Activated CD8-positive, alpha-beta memory T cell treated with anti-CD3 and anti-CD28 coated beads, Interleukin-2, amount 10 ng/mL, durations not matched to agents 7 days and 5 days (primary cell): ENCODE measurements at places on chromosomes 4 and X.
A peak's percentile ranks its signal among the peaks of the same experiment; 100 is the strongest.

DNA sequence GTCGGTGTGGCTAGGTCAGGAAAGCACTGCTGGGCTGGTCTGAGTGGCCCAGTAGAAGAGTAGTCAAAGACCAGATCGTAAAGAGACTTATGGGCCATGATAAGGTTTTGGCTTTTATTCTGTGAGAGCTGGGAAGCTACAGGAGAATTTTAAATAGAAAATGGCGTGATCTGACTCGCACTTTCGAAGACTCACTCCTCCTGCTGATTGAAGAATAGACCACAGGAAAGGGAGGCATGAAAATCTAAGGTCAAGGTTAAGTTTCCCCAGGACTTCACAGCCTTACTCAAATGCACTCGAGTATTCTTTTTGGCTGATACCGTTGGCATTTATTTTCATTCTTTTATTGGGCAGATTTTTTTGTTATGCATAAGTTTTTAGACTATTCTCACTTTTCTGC, 231.4 kb upstream of the ANKRD50 start:
- no peak overlapping the region for H3K4me3 ChIP-seq
- H3K4me1 ChIP-seq, result no peaks in the 10 kb centered on the region
- no peak for DNase-seq
- H3K27ac ChIP-seq, result no peak overlapping the region
- H3K27me3 ChIP-seq, result no peaks in the 10 kb centered on the region

GRCh38 chr4:18695733-18696527, 674.4 kb upstream of the LCORL start:
- H3K4me3 ChIP-seq, result no peak overlapping the region
- no peaks in the 10 kb centered on the region for H3K36me3 ChIP-seq
- H3K4me1 ChIP-seq, result no peaks in the 10 kb centered on the region
- no peak for DNase-seq

GRCh38 chrX:40471965-40472648, 108.7 kb upstream of the ATP6AP2 start:
- no peaks in the 10 kb centered on the region for H3K36me3 ChIP-seq
- peaks cover 11% of the 10 kb centered on the region for H3K27me3 ChIP-seq
- peak; percentile 36 for DNase-seq
- no peak overlapping the region for H3K27ac ChIP-seq

DNA sequence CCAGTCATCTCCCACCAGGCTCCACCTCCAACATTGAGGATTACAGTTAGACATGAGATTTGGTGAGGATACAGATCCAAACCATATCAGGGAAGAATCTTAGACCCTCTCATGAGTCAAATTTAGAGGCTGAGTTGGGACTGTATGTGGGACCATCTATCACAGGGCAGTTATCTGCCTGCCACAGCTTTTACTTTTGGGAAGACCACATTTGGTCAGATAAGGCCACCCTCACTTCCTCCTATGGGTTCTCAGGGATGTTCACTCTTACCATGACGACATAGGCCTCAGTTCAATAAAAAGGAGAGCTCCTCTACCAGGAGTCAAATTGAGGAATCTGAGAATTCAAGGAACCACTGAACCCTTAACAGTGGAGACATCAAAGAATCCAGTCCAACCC, 2.1 kb downstream of the MAGEB2 start:
- no peak overlapping the region for H3K27ac ChIP-seq
- H3K4me3 ChIP-seq, result no peak overlapping the region
- no peaks in the 10 kb centered on the region for H3K27me3 ChIP-seq
- no peaks in the 10 kb centered on the region for H3K36me3 ChIP-seq
- DNase-seq, result no peak
